ENCODE measurements at places on chromosomes 7 and 10.

DNA sequence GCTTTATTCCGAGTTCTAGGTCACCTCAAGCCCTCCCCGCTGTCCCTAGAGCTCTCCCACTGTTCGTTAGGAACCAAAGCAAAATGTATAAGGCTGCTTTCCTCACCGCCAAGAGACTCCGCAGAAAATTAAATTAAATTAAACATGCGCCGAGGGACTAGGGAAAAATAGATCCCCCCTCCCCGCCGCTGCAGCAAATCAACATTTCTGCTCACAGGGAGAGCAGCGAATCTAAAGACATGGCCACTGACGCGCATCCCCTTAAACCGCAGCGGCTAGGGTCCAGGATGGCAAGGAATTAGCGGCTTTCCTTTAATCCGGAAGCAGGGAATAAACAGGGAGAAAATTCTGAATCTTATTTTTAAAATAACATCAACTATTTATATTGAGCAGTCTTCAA lies 7.6 kb downstream of the SP8 start:
- ATAC-seq = no peak

DNA sequence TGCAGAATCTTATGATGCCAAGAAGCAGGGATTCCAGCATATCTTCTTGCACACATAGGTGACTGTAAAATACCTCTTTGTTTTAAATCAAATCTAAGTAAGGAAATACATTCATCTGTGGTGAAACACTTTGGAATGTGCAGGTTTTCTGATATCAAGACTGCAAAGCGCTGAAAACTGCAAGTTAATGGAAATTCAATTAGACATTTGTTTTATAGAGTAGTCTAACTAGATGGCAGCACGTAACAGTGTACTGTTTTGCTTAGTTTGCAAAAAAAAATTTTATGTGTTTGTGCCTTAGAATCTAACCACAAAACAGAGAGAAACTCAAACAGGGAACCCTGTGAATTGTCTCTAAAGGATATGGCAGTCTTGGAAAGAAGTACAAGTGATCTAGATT lies 259.2 kb downstream of the HDAC9 start:
- no peak for ATAC-seq

- no peak for ATAC-seq
Measured at GRCh38 chr7:68440866-68441265, 1157.4 kb upstream of the AUTS2 start.

DNA sequence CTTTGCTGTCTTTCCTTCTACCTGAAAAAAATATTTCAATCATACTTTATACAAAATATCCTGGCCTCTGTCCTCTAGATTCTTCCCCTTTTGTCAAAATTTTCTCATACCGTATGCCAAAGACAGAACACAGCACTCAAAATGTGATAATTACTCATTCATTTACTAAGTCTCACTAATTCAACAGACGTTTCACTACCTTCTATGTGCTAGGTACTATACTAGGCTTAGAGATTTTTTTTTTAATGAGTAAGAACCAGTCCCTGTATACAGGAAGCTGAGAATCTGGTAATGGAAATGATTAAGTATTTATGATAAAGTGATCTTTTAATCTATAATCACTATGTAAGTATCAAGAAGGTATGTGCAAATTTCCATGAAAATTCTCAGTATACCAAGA lies 128.0 kb downstream of the ELAPOR2 start:
- no peak for ATAC-seq

DNA sequence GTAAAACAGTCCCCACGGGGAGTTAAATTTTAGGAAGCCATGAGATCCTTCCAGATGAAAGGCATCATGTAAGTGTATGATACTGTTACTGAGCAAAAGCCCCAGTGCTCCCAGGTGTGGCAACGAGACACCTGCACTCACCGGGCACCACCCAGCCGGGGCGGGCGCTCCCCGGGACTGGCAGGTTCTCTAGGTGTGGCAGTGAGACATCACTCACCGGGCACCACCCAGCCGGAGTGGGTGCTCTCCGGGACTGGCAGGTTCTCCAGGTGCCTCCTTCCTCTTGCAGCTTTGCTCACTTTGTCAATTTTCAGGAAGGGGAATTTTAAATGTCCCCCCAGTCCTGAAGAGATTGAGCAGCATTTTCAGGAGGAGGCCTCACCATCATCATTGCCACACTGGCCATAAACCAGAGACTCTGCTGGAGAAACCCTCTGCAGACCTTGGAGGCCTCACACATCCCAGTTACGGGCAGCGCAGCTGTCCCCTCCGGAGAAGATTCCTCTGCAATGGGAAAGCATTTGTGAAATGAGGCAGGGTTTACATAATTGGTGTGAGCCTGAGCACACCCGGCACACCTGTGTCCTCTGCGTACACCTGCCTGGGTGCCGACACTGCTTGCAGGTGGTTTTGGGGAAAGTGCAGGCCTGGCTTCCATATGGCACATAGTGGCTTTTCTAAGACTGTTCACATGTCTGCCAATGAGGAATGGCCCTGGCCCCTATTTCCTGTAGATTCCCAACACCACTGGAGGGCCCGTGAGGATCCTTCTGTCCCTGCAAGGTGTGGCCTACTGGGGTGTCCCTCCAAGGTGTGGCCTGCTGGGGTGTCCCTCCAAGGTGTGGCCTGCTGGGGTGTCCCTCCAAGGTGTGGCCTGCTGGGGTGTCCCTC lies 191.4 kb downstream of the EBF3 start:
- no peak for ATAC-seq

- ATAC-seq = no peak
Measured at GRCh38 chr7:96169439-96169838, 152.5 kb downstream of the SLC25A13 start.

DNA sequence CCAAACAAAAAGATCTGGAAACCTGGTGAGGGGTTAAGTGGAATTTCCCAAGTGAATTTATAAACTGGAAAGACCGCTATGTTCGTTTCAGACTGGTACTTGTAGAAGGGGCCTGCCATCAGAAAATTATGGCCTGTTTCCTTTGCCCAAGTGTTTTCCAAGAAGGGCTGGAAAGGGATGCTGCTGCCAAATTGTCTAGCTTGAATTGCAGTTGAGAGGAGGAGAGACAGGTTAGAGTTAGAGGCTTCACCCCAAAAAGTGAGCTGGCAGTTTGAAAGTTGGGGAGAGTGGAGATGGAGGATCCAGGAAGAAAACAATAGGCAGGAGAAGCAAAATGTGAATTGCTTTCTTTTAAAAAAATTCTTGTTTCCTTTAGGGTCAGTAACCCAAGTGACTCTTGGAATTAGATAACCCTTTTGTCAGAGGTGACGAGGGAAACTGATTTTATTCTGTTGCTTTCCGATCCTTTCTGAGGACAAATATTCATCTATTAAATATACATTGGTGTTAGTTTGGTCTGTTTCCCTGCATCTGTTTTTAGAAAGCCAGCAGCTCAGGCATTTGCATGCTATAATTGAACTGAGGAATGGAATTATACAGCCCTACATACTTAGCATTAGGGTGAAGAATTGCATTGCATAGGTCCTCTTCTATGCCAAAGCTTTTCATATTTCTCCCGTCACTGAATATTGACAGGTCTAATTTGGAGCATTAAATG lies 82.5 kb upstream of the PRR15 start:
- ATAC-seq = no peak

- no peak for ATAC-seq
Measured at GRCh38 chr10:17536221-17536620, 81.0 kb downstream of the HACD1 start.

- ATAC-seq = no peak
Measured at GRCh38 chr10:12512332-12513002, 163.1 kb downstream of the CAMK1D start.

GRCh38 chr10:17037910-17038309 lies 91.7 kb downstream of the CUBN start:
- no peak for ATAC-seq

GRCh38 chr10:128914681-128915080 lies 552.4 kb upstream of the MGMT start:
- peak; percentile 32 for ATAC-seq

DNA sequence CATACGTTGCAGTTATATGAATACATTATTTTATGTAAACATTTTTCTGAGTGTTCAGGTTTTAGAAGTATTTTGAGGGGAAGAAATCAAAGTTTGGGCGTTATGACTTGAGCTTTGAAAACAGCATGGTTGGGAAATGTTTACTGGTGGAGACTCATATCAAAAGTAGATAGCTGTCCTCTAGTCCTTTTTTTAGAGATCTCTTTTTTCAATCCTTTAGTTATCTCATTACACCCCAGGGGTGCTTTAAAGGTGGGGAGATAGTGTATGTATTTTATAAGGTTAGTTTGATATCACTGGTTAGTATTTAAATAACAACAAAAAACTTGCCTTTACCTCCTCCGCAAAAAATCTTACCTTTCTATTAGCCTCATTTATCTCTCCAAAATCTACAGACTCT lies 2.3 kb downstream of the DMTF1 start:
- no peak for ATAC-seq

DNA sequence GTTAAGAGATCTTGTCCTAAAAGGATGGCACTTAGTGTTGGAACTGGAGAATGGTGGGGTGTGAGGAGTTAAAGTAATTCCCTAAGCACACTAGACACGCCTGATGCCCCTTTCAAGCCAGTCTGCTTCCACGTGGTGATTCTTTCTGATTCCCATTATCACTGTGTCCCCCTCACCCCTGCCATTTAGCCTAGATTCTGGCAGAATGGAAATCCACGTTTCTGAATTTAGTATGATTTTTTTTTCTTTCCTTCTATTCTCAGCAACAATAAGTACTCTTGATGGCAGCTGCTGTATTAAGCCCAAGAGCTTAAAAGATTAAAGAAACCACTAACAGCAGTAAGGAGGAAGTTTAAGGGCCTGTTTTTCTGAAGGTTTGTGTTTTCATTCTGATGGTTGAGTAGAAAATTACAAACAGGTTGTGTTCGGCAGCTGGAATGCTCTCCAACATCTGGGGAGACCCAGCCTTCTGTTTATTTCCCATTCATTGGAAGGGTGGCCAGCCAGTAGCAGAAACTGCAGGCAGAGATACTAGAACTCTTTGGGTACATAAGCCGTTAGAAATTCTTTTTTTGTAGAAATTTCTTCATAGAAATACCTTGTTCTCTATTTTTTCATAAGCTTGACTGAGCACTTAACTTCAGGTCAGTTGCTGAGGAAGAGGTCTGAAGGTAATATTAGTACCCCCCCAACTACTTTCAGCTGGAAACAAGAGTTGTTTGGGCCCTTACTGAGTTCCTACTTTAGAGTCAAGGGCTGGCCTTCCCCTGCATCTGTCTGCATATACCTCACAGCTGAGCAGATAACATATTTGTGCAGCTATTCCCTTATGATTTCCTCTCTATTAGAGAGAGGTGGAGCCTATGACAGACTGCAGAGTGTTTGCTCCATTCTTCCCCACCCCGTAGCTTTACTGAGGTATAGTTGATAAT lies 355.1 kb downstream of the AUTS2 start:
- ATAC-seq = no peak

- ATAC-seq = no peak
Measured at GRCh38 chr7:47346377-47346914, 235.5 kb downstream of the TNS3 start.

- ATAC-seq = no peak
Measured at GRCh38 chr10:90288391-90288933, 569.4 kb downstream of the HTR7 start.

DNA sequence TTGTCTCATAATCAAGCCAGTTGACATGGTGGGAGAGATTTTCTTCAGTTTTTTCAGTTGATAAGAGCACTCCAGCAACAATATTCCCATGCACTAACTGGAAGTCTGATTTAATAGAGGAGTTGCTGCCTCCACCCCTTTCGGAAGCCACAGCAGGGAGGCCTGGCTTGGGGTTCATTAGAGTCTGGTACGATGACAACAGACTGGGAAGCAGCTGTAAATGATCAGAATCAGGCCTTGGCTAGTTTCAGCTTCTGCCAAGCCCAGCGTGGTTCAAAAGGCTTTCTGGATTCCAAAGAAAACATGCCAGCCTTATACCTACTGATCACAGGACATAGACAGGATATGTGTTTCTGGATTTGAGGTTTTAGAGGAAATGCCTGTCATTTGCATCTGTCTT lies 274.0 kb downstream of the CSTF2T start:
- peak; percentile 51 for ATAC-seq

DNA sequence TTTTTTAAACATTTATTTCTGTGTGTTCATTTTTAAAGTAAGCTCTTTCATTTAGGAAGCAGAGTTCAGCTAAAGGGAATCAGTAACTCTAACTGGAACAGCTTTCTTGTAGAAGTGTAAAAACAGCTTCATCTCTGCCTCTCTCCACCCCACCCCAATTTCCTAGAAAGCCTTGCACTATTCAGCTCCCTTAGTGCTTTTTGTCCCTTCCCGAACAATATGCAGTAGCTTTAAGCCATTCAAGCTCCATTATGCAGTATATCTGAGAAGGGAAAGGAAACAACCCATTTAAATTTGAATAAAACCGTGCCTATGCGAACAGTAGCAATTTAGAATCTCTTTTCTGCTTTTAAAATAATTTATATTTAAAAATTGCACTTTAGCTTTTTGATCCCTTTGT lies 134.5 kb downstream of the TRIL start:
- no peak for ATAC-seq

Data from motor neuron (in vitro differentiated cells).